ENCODE measurements at places on chromosomes 12 and 14.

DNA sequence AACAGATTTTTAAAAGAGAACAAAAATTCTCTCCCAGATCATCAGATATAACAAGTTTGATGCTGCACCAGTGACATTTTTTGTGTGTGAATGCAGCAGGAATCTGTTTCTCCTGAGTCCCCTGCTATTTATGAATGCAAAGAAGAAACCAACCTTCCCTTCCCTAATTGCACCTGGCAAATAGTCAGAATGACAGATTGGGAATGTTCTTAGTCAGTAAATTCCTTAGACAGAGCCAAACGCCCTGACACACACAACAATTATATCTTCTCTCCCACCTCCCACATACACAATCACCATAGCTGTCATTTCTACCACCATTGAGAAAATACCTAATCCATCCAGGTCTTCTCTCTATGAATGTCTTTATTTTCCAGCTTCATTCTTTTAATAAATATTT, 174.4 kb downstream of the ALG10B start:
- DNase-seq = no peak

- DNase-seq = no peak
Observed at GRCh38 chr14:23286902-23287479, 1.1 kb upstream of the HOMEZ start.

GRCh38 chr12:130700492-130701401, 15.4 kb downstream of the RIMBP2 start:
- DNase-seq = no peak

- no peak for DNase-seq
Observed at GRCh38 chr14:30564868-30565248, 5.9 kb downstream of the G2E3 start.

DNA sequence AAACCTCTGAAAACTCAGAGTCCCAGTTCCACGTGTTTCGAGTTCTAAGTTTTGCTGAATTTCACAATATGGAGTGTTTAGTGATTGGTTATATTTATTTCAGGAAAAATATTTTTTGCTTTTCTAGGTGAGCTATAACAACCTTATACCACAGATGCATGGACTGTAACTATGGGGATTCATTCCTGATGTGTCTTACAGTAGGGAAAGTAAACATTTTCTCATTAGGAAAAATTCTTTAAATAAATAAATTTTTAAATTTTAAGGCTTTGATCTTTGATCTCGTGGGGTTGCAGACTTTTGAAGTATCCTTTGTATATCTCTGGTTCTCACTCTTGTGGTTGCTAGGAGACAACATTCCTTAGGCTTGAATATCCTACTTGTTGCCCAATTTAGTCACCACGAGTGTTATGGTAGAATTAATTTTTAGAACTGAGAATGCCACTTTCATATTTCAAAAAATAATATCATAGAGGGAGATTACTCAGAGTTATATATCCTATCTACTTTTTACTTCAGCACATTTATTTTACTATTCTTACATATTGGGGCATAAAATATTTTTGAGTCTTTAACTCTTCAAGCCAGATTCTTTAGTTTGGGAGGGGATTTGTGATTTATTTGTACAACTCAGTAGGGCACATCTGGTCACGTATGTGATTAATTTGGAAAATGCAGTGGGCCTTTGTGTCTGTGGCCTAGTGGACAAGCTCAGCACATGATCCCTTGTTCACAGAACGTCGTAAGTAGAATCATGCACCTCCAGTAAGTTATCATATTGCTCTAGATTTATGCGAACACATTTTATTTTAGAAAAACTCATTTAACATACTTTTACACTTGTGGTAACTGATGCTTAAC, 224.0 kb downstream of the TTC6 start:
- DNase-seq = peak; percentile 70

DNA sequence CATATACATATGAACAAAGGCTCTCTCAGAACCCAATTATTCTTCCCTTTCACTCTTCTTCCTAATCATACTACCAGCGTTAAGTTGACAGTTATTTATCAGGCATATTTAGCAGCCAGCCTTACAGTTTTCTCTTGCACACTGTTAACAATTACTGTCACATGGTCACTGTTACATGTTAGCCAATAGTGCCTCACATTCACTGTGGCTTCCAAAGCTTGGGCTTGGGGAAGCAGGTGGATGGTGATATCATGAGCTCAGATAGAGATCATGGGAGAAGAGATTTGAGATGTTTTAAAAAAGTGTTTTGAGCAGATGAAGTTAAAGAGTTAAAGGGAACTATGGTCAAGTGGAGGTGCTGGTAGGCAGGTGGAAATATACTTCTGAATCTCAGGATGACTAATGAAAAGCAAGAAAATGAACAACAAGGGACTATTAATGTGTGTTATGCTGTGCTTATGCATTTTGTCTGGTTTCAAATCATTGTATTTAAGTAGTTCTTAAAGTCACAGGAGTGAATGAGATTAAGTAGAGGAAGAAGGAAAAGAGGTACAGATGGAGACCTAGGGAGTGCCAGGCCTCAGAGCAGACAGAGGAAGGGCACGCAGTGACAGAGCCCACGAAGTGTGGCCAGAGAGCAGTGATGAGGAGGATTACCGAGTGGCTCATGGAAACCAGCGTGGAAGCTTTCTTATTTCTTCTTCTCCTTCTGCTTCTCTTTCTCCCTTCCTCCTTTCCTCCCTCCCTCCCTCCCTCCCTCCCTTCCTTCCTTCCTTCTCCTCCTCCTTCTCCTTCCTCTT, 39.6 kb downstream of the BICD1 start:
- DNase-seq = no peak

DNA sequence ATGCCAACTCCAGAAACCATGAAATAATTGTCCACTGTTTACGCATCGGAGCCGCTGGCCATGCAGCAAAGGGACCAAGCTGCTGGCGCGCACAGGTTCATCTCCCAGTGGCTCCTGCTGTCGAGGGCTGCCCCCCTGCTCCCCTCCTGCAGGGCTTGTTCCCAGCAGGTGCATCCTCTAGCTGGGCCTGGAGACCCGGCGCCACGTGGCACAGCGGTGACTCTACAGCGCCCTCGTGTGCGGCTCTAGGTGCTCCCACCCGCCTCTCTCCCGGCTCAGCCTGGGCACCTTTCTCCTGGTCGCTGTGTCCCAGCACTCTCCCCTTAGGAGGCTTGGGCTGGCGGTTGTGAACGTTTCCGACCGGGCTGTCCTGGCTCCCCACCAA, 37.5 kb upstream of the INF2 start:
- DNase-seq = no peak

- no peak for DNase-seq
Observed at GRCh38 chr12:68602720-68603119, 8.0 kb upstream of the RAP1B start.

DNA sequence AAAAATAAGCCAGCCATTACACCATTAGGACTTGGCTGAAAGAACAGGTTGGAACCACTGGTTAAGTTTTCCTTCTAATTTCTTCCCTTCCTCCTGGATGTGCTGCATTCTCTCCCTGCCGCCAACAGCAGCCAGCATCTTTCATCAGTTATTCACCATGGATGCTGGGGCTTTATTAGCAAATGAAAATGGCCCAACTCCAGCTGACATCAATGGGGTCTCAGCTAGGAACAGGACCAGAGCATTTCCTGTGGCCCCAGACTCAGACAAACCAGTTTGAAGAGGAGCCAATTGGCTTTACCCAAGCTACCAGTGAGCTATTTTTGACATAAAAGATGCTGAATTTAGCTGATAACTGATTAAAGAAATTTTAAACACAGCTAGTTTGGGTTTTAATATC, 26.0 kb upstream of the TBX5 start:
- no peak for DNase-seq

- DNase-seq = no peak
Observed at GRCh38 chr12:126534495-126534894, 1469.3 kb downstream of the AACS start.

- DNase-seq = no peak
Observed at GRCh38 chr14:105282098-105282725, 18.6 kb downstream of the BRF1 start.

GRCh38 chr14:61567838-61568571, 127.3 kb upstream of the HIF1A start:
- DNase-seq = no peak

DNA sequence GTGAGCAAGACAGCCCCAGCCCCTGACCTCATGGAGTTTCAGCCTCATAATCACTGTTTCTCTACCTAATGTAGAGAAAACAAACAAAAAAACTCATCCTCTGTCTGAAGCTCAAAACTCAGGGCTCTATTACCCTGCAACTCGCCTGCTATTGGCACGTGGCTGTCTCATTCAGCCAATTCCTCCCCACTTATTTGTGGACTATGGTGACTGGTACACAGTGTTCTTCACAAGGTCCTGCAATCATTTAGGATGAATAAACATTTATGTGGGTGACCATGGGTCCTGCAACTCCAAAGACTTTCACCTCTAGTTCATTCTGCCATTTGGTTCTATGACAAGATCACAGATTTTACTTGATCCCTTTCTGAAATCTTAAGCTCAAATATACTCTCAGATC, 4.7 kb downstream of the PPP2R3C start:
- no peak for DNase-seq

- no peak for DNase-seq
Observed at GRCh38 chr12:82329508-82329907, 28.7 kb downstream of the CCDC59 start.

DNA sequence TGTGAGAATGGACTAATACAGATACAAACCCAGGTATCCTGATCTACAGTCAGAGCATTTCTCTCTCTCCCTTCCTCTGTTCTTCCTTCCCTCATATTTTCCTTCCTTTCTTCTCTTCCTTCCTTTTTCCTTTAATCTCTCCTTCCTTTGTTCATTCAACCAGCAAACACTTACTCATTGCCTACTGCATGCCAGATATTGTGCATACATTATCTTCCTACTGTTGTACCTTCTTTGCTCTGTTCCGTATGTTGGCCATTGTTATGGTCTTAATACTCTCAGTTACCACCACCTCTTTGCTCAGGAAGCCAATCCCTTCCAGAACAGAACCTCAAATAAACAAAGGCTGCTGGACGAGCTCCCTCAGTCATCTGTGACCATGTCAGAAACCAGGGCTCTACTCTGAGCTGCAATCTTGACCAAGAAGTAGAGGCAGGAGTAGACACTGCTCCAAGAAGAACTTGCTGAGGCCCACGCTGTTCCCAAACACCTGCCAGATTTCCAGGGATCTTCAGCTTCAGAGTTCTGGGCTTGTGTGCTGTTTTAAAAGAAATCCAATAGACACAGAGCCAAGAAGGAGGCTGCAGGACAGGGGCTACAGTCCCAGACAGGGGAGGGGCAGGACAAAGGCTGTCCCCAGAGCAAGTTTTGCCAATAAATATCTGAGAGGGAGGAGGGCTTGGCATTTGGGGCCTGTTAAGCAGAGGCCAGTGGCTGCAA, 526.7 kb upstream of the TBX3 start:
- no peak for DNase-seq

GRCh38 chr12:122847516-122847836, 12.2 kb downstream of the HIP1R start:
- no peak for DNase-seq

GRCh38 chr14:66444271-66444927, 41.8 kb upstream of the CCDC196 start:
- DNase-seq = no peak

DNA sequence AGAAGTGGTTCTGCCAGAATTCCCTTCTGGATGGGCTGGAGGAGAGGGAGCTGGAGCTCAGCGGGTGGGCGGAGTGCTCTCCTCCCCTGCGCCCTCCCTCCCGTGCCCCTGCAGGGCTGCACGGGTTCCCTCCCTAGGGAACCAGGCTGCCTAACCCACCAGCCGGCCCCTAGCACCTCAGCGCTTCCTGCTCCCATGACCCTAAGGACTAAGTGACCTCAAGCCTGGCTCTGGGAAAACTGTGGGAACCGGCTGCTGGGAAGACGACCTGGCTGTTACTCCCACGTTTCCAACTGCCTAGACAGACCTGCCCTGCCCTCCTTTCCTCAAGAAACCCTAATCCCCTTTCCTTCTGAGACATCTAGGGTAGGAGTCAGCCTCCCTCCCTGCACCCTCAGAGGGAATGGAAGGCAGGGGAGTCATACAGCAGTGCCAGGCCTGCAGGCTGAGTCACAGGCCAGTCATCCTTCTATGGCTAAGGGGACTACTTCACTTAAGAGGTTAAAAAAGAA, 31.5 kb downstream of the SLC6A12 start:
- DNase-seq = peak; percentile 82

DNA sequence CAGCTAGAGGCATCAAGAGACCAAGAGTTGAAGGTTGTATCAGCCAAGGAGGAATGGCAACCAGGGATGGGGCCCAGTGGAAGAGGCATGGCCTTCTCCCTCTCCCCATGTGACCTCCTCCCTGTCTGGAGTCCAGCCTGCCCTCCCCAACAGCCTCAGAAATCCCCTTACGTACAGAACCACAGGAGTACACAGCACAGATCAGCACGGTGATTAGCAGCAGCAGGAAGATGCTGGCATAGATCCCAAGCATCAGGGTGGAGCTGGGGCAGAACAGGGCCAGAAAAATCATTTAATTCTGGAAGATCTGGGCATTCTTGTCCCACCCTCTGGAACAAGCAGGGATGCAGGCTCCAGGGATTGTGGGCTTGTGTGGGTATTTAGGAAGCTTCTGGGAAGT, 14.4 kb downstream of the ADCY6 start:
- no peak for DNase-seq

GRCh38 chr12:97017213-97017612, 110.2 kb downstream of the NEDD1 start:
- no peak for DNase-seq

DNA sequence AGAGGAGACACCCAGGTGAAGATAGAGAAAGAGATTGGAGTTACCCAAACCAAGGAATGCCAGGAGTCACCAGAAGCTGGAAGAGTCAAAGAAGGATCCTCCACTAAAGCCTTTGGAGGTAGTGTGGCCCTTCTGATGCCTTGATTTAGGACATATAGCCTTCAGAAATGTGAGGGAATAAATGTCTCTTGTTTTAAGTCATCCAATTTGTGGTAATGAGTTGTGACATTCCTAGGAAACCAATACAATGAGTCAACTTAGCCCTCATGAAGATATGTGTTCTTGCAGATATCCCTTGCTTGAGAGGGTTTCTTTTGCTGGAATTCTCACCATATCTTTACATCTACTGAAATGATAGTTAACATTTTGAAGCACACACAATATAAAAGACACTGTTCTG, 58.8 kb downstream of the CCER1 start:
- peak; percentile 95 for DNase-seq

DNA sequence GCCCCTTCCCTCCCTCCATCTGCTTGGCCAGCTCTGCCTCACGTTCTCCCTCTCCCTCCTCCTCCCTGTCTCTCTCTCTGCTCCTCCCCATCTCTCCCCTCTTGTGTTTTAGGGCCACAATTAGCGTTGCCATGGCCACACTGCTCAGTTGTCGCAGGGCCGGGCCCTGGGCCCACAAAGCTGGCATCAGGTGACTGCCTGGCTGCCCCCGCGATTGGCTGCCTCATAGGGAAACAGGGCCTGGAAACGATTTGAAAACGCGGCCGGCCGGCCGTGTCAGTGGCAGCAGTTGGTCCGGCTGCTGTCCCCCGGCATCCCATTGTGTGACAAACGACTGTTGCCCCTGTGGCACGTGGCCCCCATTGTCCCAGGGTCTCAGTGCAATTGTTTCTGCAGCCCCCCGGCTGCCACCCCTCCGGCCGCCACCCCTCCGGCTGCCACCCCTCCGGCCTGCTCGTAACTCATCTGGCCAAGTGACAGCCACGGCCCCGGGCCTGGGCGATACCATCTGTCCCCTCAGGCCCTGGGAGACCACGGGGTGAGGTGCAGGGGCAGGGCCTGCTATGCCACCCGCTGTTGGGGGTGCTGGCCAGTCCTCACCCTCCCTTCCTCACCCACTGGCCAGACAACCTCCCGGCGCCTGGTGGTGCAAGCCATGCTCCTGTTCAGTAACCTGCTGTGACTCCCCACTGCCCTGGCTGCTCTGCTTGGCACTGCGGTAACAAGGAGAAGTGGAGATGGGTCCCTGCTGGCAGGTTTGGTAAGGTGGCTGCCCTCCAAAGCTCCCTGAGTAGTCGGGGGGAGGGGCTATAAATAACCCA, 17.4 kb downstream of the FOXN4 start:
- DNase-seq = peak; percentile 37

GRCh38 chr14:104191409-104191997, 53.1 kb downstream of the KIF26A start:
- no peak for DNase-seq

Data from fibroblast of skin of right quadriceps (primary cell).